Sigmoid colon (tissue), 7 donors: ENCODE measurements at places on chromosomes 6 and 20. TPM values are rescaled to one million over a fixed set of nuclear protein-coding genes. Genes with fewer than 3 reads are reported as not detected.

ABHD16B gene
- not detected for total RNA-seq

GUCA1A gene
- not detected for total RNA-seq

DNA sequence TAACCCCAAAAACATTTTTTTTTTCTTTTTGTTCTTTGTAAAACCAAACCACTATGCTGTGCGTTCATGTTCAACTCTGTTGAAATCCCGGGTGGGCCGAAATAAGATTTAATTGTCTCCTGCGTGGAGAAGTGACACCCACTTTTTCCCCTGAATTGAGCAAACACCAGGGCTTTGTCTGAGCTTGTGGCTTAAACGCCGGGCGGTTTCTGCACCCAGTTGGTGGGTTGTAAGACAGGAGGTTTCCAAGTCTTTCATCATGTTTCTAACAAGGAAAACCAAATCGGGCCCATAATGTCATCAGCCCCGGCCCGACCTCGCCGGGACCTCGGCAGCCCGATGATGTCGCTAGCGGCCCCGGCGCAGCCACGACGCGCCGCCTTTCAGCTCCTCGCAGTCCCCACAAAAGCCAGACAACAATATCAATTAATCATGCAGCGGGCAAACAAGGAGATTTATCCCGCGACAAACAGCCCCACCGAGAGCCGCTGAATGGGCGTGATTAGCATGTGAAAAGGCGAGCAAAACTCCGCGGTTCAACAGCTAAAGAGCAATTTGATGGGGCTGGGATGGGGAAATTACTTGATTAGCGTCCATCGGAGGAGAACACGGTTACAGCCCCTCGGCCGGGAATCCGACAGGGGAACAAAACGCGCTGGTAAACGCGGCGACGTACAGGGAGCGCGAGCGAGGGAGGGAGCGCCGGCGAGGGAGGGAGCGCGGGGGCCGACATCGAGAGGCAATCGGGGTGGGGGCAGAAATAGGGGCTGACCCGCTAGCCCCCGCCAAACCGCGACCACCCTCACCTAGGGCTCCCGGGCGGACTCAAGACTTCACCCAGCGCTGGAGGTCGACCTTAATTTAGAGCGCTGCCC, 5.3 kb downstream of the LINC00237 start:
- peak overlapping the region; percentile 47 for H3K27ac ChIP-seq
- DNase-seq: no peak
- H3K4me1 ChIP-seq: peaks cover 51% of the 10 kb centered on the region
- peaks cover 98% of the 10 kb centered on the region for H3K27me3 ChIP-seq

BTNL2 gene
- total RNA-seq: not detected

DNA sequence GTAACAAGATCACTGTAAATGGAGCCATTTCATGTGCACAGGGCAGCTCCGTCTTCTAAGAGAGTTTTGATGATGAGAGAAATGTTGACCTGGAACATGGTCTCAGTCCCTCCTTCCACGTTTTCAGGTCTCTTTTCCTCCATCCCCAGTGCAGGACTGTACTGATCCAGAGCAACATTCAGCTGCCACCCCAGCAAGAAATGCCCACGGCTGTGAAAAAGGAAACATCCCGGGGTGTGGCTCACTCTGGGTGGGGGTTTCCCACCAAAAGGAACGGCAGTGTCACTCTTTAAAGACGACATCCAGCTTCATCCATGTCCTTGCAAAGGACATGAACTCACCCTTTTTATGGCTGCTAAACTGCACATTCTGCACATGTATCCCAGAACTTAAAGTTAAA, 92.6 kb downstream of the ERMARD start:
- H3K4me1 ChIP-seq: no peaks in the 10 kb centered on the region
- H3K4me3 ChIP-seq: no peak overlapping the region
- no peak for DNase-seq
- no peaks in the 10 kb centered on the region for H3K36me3 ChIP-seq

DNA sequence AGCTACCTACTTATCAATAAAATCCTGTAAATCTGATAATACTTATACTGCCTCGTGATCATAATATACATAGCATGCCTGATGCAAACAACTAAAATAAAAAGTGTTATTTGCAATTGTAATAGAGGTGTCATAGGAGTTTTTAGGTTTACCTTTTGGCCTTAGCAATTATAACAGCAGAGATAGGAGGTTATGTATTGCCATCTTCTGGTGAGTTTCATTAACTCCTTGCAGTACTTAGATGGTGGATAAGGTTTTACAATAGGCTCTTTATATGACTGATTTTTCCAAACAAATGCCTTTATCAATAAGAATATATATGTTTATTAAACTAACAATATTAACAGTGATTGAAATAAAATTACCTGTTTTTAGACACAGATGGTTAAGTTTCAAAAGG, 27.8 kb upstream of the MYCT1 start:
- H3K27me3 ChIP-seq: no peaks in the 10 kb centered on the region
- DNase-seq: no peak
- H3K27ac ChIP-seq: no peak overlapping the region
- no peaks in the 10 kb centered on the region for H3K36me3 ChIP-seq
- no peaks in the 10 kb centered on the region for H3K4me1 ChIP-seq
- no peak overlapping the region for H3K4me3 ChIP-seq

PROKR2 gene
- total RNA-seq: not detected

GRCh38 chr6:159067334-159067733, 22.5 kb upstream of the TAGAP start:
- no peaks in the 10 kb centered on the region for H3K4me1 ChIP-seq
- no peaks in the 10 kb centered on the region for H3K27me3 ChIP-seq
- no peak overlapping the region for H3K27ac ChIP-seq
- DNase-seq: no peak
- no peak overlapping the region for H3K4me3 ChIP-seq

DNA sequence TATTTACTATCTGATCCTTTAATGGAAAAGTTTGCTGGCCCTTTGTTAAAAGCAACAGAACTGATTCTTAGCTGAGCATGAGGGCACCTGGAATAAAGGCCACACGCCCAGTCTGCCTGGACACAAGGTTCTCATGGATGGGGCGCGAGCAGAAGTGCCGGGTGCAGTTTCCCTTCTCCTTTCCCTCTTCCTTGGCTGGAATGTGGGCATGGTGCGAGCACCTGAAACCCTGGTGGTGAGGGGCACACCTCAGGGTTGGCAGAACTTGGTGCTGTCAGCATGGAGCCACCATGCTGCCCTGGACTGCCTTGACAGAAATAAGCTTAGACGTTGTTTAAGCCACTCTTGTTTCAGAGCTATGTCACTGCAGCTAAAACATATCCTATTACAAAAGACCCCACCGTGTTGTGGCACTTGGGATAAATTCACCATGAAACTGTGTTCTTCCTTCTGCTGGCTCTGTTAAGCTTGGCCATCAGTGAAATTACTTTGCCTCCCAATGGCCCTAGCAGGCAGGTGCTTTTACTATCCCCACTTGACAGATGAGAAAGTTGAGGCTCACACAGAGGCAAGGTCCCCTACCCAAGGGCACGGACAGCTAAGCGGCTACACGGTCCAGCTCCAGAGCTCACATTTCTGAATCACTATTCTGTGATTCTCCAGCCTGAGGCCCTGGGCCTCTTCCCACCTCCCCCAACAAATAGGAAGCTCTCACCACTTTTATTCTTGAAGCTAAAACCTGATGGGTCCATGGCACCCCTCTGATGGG, 115.9 kb downstream of the PREX1 start:
- H3K4me1 ChIP-seq: no peaks in the 10 kb centered on the region
- no peak overlapping the region for H3K27ac ChIP-seq
- peak; percentile 27 for DNase-seq
- H3K27me3 ChIP-seq: no peaks in the 10 kb centered on the region
- H3K4me3 ChIP-seq: no peak overlapping the region
- no peaks in the 10 kb centered on the region for H3K36me3 ChIP-seq

DNA sequence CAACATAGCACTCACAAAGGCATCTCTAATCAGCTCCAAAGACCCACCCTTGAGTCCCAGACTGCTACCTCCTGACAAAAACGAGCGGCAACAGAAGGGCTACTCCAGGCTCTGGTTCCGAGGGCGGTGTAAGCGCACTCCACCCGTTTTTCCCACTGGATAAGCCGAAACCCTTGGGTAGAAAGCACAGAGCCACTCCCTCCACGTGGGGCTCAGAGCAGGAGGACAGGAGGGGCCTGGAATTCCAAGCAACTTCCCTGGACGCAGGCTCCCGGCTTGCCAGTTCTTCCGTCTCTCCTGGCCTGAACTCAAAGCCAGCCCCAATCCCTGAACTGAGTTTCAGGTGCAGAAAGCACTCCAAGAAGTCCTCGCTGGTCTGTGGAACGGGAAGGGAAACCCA, 7.4 kb downstream of the GMEB2 start:
- H3K36me3 ChIP-seq: no peaks in the 10 kb centered on the region
- H3K27ac ChIP-seq: no peak overlapping the region
- no peak overlapping the region for H3K4me3 ChIP-seq
- no peak for DNase-seq
- H3K4me1 ChIP-seq: no peaks in the 10 kb centered on the region

DNA sequence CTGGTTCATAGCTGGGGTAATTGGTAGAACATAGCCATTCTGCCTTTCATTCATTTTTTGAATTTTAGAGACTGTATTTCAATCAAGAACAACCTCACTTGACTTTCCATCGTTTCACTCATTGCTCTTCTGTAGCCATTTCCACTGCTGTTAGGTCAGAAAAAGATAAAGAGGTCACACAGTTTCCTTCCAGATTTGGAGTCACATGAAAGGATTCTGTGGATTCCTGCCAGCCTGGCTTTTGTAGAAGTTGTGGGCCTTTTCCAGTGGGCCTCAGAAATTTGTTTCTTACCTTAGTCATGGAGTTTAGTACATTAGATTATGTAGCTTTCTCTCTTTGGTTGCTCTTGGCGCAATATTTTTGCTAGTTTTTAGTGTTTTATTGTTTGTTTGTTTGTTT, 157.8 kb downstream of the SASH1 start:
- DNase-seq: no peak
- H3K27me3 ChIP-seq: no peaks in the 10 kb centered on the region
- H3K36me3 ChIP-seq: no peaks in the 10 kb centered on the region
- H3K4me3 ChIP-seq: no peak overlapping the region
- peak overlapping the region; percentile 73 for H3K27ac ChIP-seq

DNA sequence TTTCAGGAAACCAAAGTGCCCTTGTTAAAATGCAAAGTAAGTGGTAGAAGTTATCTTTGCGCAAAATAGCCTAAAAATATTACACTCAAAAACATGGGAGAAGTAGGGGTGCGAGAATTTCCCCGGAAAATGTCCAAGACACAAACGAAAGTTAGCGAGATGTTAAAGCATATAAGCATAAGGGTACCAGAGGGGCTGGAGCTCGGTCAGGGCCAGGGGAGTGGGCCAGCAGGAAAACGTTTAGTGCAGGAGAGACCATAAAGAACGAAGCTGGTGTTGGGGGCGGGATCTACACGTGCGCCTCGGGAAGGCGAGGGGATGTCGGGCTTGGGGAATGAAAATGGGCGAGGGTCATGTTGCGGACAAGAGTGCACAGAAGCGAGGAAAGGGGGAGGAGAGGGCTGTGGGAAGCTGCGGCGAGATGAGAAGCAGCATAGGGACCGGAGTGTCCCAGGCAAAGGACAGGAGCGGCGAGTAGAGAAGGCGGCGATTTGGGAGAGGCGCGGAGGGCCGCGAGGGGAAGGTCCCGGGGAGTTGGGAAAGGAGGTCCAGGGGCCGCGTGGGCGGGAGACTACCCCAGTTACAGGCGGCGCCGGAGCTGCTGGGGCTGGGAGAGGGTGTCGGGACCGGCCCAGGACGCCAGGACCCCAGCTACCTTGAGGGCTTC, 600 bp downstream of the XPO5 start:
- peak overlapping the region; percentile 63 for H3K4me3 ChIP-seq
- peaks cover 31% of the 10 kb centered on the region for H3K36me3 ChIP-seq
- peaks cover 21% of the 10 kb centered on the region for H3K4me1 ChIP-seq
- no peak for DNase-seq

MLN gene
- not detected for total RNA-seq

DNA sequence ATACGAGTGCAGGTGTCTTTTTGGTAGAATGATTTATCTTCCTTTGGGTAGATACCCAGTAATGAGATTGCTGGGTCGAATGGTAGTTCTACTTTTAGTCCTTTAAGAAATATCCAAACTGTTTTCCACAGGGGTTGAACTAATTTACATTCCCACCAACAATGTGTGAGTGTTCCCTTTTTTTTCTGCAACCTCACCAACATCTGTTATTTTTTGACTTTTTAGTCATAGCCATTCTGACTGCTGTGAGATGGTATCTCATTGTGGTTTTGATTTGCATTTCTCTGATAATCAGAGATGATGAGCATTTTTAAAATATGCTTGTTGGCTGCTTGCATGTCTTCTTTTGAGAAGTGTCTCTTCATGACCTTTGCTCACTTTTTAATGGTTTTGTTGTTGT, 1.9 kb upstream of the ZNF831 start:
- H3K4me3 ChIP-seq: no peak overlapping the region
- DNase-seq: no peak
- H3K4me1 ChIP-seq: no peaks in the 10 kb centered on the region

CCN5 gene
- total RNA-seq: 22.1 TPM

GRCh38 chr6:115467726-115468125, 593.0 kb downstream of the FRK start:
- no peaks in the 10 kb centered on the region for H3K4me1 ChIP-seq
- no peaks in the 10 kb centered on the region for H3K36me3 ChIP-seq
- H3K4me3 ChIP-seq: no peak overlapping the region
- no peak overlapping the region for H3K27ac ChIP-seq
- no peak for DNase-seq
- H3K27me3 ChIP-seq: no peaks in the 10 kb centered on the region

DNA sequence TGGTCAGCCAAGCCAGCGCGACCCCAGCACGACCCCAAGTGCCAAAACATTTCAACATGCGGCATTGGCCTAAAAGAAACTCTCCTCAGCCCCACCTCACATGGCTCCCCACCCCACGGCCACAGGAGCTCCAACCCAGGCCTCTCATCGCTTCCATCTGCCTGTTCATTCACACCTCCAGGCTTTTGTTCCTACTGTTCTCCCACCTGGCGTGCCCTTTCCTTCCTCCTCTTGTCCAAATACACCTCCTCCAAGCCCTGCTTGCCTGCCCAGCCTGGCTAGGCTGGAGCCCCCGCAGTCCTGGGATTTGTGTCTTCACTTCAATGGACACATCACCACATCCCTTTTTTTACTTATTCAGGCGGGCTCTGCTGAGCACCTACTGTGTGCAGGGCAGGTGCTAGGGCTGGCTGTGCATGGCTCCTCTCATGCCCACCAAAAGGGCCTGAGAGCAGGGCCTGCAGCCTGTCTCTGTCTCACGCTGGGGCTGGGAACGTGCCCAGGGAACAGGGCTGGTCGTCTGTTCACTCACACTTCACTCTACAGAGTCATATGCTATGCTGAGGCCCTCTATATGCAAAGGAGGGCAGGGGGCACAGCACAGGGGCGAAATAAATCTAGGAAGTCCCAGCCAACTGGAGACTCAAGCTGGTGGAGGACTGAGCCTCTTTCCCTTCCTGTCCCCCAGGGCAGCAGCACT, 61.1 kb downstream of the GRM4 start:
- H3K4me1 ChIP-seq: no peaks in the 10 kb centered on the region
- H3K27ac ChIP-seq: no peak overlapping the region
- H3K36me3 ChIP-seq: no peaks in the 10 kb centered on the region
- DNase-seq: no peak
- no peak overlapping the region for H3K4me3 ChIP-seq

OTOR gene
- total RNA-seq: not detected

PLN gene
- total RNA-seq: 311 TPM

SLA2 gene
- total RNA-seq: not detected

GRCh38 chr6:19803331-19804204, 33.6 kb upstream of the ID4 start:
- H3K27me3 ChIP-seq: no peaks in the 10 kb centered on the region
- peaks cover 21% of the 10 kb centered on the region for H3K4me1 ChIP-seq
- H3K4me3 ChIP-seq: peak overlapping the region; percentile 65
- H3K36me3 ChIP-seq: no peaks in the 10 kb centered on the region

TMEM74B gene
- not detected for total RNA-seq

LTB gene
- total RNA-seq: 0.68 TPM

EPB41L1 gene
- total RNA-seq: 19.3 TPM

SNAI1 gene
- 1.8 TPM for total RNA-seq

TAGAP gene
- total RNA-seq: 1.4 TPM
